ENCODE measurements at places on chromosomes 2 and 18. TPM values are rescaled to one million over a fixed set of nuclear protein-coding genes. Genes with fewer than 3 reads are reported as not detected.

DNA sequence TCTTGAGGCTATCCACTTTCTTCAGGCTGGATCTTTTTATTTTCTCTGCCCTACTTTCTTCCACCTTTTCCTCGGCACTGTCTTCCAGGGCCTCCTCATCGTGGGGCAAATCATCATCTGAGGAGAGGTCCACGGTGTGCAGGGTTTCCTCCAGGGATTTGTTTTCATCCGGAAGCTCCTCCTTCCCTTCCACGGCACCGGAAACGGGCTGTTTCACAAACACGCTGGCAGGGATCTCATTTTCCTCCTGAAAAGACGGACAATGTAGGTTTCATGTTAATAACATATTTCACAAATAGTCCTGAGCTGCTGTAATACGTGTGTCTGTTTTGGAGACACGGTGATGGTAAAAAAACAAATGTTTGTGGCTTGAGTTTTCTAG is 10.4 kb downstream of the CAVIN2 start:
- DNase-seq, result no peak

GRCh38 chr2:190847504-190848081 is 33.0 kb upstream of the GLS start:
- DNase-seq, result no peak

DNA sequence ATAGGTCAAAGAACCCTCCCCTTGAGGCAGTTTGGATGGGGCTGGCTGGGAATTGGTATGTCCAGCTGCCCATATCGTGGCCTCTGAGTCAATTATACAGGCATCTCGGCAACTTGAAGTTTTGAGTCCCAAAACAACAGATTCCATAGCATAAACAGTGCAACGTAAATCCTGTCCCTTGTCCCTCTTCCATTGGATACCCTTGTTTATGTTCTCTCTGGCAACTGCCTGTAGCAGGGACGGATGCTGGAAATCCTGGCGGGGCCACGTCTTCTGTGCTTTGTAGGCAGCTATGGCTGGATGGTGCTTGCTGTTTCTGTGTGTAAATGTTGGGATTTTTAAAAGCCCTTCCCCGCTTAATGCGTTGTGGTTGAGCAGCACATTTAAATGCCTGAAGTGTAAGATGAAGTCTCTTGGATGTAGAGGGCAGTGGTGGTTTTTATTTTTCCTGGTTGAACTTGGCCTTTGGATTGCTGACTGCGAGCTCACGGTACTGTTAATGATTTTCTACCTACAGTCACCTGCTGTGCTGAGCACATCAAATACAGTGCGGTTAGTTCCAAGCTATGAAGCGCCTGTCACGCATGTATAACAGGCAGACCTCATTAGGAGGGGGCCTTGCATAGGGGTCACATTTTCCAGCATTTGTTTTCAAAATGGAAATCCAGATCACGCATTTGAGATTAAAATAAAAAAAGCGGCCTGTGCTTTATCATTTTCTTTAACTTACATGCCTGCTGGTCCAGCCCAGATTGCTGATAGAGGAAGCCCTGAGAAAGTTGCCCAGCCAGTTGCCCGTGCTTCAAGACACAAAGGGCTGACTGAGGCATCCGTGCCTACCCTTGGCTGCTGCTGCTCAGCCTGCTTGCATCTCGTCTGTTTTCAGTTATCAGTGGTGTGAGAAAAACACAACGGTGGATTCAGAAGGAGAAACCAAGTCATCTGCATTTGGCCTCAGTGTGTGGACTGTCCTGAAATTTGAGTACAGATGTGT is 84.7 kb downstream of the NEDD4L start:
- DNase-seq, result peak; percentile 66

DNA sequence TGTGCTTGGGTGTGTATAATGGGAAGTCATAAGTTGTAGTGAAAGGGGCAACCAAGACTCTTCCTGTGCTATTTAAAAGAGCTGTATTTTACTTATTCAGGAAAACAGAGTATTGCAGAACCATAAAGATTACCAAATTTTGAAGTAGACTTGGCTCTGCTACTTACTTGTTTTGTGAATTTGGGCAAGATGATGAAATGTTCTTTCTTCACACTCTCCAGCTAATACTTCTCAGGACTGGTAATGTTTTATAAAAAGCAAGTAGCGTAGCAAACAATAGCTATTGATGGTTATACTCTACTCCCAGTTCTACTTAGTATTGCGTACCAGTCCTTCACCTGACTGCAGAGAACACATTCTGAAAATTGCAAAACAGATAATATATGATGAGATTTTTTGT is 374.1 kb downstream of the ARHGAP15 start:
- DNase-seq, result no peak

- DNase-seq, result no peak
Observed at GRCh38 chr18:13422541-13423147, 204.1 kb downstream of the LDLRAD4 start.

- no peak for DNase-seq
Observed at GRCh38 chr2:57488061-57488460, 558.5 kb upstream of the VRK2 start.

Gene ANXA4
- 2,875 TPM for total RNA-seq

Gene ICOS
- 0.98 TPM for total RNA-seq

Gene STAT4
- 4.8 TPM for total RNA-seq

Gene CHRND
- not detected for total RNA-seq

Gene KCNJ13
- total RNA-seq, result 3.0 TPM

Gene USP37
- total RNA-seq, result 12.0 TPM

Gene COLEC12
- 4.9 TPM for total RNA-seq

Gene IFT172
- 54.4 TPM for total RNA-seq

Gene IL36A
- not detected for total RNA-seq

Gene DNAH6
- 0.46 TPM for total RNA-seq

All from mucosa of gallbladder (tissue), 1 donor.